ENCODE measurements at places on chromosomes 6 and 20.

DNA sequence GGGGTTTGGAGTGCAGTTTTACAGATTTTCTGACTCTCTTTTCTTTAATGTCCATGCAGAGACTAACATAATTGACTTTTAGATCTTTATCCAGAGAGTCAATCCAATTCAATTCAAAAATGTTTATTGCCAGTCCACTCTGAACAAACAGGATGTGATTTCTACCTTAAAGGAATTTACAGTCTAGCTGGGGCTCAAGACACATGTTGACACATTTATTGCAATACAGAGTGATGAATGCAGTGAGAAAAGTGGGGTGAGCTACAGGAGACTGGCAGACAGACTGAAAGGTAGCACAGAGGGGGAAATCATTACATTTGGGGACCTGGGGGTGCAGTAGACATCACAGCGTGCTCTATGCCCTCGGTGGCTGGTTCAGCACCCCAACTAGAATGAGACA is 193.9 kb downstream of the SLC24A3 start:
- no peak for DNase-seq

- DNase-seq: peak; percentile 56
Observed at GRCh38 chr6:148364056-148364824, 21.6 kb downstream of the SASH1 start.

DNA sequence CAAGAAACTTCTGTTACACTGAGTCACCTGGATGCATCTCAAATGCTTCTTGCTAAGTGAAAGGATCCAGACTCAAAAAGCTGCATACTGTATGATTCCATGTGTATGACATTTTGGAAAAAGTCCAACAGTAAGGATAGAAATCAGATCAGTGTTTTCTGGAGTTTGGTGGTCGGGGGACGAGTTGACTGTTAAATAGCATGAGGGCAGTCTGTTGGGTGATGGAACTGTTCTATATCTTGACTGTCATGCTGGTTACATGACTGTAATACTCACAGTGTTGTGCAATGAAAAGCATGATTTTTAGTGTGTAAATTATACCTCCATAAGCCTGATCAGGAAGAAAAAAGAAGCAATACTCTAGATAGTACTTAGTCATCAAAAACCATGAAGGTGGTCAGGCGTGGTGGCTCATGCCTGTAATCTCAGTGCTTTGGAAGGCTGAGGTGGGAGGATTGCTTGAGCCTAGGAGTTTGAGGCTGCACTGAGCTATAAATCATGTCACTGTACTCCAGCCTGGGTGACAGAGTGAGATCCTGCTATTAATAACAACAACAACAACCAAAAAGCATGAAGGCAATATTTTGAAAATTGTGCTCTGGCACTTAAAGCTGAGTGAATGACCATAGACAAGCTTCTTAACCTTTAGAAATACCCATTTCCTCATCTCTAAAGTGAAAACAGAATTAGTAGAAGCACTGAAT is 30.5 kb upstream of the SASH1 start:
- peak; percentile 47 for DNase-seq

DNA sequence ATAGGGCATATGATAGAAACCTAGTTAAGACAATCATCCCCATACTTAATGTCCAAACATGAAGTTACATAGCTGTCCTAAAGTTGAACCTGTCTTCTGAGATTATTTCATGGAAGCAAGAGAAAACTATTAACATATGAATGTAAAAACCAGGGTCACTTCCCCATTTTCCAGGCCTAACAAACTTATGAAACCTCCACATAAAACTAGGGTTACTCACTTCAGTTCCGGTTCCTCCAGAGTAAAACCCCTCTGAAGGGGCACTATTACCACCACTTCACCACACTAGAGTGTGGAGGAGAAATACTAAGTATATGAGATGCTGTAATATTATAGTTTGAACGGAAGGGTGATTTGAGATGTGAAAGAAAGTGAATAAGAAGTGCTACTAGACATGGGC is 14.9 kb downstream of the PRKN start:
- no peak for DNase-seq

DNA sequence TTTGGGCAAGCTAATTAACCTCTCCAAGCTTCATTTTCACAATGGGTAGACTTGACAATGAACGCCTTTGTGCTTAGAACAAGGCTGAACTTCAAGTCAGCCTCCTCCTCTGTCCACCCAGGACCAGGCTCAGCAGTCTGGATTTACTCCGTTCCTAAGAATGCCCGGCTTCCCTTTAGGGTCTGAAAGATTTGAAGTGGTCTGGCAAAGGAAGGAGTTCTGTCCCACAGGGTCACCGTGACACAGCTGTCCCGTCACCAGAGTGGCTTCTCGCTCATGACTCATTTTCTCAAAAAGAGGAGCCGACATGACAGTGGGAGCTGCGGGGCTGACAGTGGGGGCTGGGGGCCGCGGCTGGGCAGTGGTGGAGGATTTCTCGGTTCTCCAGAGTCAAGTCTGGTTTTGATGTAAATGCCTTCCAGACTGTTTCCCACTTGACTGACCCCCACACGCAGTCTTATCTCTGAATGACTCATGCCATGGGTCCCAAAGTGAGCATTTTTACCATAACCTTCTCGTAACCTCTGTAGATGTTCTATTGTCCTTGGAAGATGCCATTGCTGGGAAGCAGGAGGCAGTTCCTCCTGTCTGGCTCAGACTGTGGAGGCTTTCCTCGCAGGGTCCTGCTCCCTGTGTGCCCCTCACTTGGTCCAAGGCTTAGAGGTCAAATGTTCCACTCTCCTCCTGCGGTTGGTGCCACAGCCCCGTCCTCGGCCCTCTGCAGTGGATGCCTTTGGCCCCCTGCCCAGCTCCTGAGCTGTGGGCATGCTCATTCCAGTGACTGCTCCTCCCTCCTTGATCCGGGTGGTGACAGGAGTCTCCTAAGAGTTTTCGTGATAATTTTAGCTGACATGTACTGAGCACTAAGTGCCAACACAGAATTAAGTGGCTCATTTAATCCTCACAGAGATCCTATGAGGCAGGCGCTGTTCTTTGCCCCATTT is 253.1 kb downstream of the FNDC1 start:
- peak; percentile 83 for DNase-seq

GRCh38 chr6:111747829-111748228 is 125.4 kb downstream of the FYN start:
- no peak for DNase-seq

DNA sequence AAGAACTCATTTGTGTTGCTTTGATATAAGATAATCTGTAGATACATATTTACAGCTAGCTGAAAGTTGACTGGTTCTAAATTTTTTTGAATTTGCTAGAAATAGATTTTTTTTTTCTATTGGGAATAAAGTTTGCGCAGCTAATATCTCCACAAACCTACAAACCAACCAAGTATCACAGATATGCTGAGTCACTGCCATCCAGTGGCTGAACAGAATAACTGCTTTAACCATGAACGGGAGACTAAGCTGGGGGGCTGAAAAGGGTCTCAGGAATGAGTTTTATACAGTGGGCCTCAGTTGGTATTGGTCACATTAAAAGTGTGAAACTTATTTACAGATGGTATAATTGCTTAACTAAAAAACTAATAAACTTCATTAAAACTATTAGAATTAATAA is 326.7 kb upstream of the CNR1 start:
- peak; percentile 40 for DNase-seq

GRCh38 chr6:21831521-21832291 is 238.2 kb downstream of the SOX4 start:
- peak; percentile 75 for DNase-seq

DNA sequence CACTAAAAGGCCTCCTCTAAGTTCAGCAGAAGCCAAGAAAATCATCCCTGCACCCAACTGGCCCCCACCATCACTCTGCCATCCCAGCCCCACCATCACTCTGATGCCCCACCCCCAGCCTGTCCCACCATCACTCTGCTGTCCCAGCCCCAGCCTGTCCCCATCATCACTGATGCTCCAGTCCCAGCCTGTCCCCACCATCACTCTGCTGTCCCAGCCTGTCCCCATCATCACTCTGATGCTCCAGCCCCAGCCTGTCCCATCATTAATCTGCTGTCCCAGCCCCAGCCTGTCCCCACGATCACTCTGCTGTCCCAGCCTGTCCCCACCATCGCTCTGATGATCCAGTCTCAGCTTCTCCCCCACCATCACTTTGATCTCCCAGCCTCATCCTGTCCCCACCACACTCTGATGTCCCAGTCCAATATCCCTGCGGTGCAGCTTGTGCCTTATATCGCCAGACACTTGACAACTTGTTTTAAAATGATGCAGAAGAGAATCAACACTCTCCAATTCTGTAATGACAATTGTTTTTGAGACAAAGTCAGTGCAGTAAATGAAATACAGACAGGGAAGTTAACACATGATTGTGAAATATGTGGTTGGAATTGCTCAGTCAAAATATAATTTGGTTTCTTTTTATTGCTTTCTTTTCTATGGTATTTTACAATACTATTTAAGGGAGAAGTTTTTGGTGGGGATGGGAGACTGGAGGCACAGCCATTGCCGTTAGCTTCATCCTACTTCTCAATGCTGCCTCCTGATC is 100.8 kb downstream of the TNFAIP3 start:
- DNase-seq: no peak

GRCh38 chr6:103404799-103405198 is 1454.9 kb downstream of the HACE1 start:
- no peak for DNase-seq

DNA sequence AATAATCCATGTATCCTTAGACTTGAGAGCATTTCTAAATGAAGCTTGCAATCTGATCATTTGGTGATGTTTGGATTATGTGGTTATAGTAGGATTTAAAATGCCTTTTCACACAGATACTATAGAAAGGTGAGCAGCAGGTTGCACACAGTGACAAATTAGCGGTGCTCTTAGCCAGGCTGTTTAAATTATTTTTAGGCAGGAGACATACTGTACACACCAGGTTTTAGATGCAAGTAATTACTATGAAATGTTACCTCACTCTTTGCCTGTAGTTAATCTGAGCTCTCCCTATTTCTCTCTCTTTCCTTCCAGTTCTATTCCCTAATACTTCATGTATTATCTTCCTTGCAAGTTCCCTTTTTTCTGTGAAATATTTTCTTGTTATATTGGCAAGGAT is 191.7 kb downstream of the RIMS1 start:
- DNase-seq: no peak

GRCh38 chr6:18412644-18413043 is 25.5 kb downstream of the RNF144B start:
- peak; percentile 89 for DNase-seq

DNA sequence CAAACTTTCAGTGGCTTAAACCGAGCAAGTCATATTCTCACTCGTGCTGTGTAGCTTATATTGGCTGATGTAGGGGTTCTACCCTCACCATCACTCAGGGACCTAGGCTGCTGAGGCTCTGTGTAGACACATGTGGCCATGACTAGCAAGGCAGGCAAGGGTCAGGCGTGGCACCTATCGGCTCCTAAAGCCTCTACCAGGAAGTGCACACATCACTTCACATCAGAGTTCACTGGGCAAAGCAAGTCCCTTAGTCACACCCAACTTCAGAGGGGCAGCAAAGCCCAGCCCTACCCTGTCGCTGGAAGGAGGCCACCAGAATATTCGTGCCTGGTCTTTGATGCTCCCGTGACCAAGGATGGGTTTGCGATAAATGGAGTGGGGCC is 42.9 kb downstream of the PPP1R14C start:
- no peak for DNase-seq

GRCh38 chr20:60937585-60937984 is 314.5 kb upstream of the CDH4 start:
- DNase-seq: no peak

- peak; percentile 91 for DNase-seq
Observed at GRCh38 chr20:63833776-63834490, 2.9 kb upstream of the ZBTB46 start.

- DNase-seq: no peak
Observed at GRCh38 chr6:52612336-52613054, 35.6 kb upstream of the TRAM2 start.

- DNase-seq: peak; percentile 49
Observed at GRCh38 chr6:33082702-33083101, 6.9 kb downstream of the HLA-DPB1 start.

DNA sequence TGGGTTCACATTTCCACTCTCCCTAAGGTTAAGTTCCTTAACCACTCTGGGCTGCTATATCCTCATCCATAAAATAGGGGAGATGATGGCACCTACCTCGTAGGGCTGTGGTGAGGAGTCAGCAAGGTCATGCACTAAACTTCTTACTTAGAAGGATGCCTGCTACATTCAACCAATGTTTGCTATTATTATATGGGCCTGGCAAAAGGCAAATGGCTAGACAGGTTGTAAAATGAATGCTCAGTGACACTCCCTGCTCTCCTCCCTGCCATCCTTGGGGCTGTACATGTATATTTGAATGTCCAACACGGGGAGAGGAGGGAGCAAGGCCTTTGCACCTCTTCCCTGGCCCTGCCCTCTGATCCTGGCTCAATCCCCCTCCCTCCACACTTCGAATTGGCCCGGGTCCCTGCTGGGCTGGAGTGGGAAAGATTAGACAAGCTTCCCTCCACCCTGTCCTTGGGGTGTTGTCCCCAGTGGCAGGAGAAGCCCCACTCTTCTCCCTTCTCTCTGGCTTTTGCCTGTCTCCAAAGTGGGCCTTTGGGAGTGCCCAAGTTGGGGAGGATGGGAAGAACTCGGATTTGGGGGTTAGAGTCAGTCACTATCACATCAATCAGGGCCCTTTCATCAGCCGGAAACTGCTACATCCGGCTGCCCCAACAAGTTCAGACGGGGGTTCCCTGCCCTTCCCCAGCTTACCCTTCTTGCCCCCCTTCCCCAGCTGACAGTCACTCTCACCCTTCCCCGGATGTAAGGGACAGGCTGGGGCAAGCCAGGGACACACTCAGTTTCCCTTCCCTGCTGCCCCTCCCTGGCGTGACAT is 36.3 kb upstream of the VEGFA start:
- no peak for DNase-seq

GRCh38 chr6:32622545-32623401 is 14.4 kb upstream of the HLA-DQA1 start:
- DNase-seq: peak; percentile 3

DNA sequence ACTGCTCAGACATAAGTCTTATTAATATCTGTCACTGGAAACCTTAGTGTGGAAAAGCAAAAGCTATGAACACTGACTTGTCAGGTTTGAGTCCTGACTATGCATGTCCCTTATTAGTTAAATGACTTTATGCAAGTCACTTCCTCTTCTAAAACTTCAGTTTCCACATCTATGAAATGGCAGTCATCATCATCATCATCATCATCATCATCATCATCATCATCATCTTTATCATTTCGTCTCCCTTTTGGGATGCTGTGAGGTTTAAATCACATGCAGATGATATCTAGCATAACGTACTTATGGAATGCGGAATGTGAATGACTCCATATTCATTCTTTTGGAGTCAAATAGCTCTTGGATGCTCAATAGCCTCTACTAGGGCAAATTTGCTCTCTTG is 24.5 kb downstream of the HDGFL1 start:
- DNase-seq: no peak
